Tongue (tissue), 3 donors: ENCODE measurements at places on chromosomes 5 and 9. TPM values are rescaled to one million over a fixed set of nuclear protein-coding genes. Genes with fewer than 3 reads are reported as not detected.

DNA sequence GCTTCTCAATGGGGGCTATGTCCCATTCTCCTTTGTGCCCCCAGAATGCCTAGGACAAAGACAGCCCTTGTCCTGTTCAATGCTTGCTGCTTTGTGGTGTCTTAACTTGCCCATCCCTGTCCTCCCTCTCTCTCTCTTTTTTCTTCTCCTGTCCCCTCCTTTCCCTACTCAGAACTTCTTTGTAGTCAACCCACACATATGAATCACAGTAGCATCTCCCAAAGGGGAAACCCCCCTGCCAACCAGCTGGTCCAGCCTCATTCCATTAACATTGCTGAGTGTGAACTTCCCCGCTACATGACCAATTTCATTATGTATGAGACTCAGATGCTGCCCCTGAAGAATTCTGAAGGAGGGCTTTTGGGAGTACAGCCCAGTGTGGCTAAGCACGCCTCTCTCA, 408.3 kb downstream of the ENC1 start:
- no peak for DNase-seq

The SLC2A6 gene
- total RNA-seq = 0.92 TPM

The DMGDH gene
- 1.8 TPM for total RNA-seq

The SLC6A19 gene
- total RNA-seq = not detected

The ORM2 gene
- not detected for total RNA-seq

- DNase-seq = peak; percentile 85
Measured at GRCh38 chr5:31825518-31826068, 186.7 kb downstream of the PDZD2 start.

GRCh38 chr5:64576250-64576649, 70.4 kb downstream of the RGS7BP start:
- no peak for DNase-seq

- DNase-seq = no peak
Measured at GRCh38 chr5:174572591-174572990, 151.8 kb upstream of the MSX2 start.

DNA sequence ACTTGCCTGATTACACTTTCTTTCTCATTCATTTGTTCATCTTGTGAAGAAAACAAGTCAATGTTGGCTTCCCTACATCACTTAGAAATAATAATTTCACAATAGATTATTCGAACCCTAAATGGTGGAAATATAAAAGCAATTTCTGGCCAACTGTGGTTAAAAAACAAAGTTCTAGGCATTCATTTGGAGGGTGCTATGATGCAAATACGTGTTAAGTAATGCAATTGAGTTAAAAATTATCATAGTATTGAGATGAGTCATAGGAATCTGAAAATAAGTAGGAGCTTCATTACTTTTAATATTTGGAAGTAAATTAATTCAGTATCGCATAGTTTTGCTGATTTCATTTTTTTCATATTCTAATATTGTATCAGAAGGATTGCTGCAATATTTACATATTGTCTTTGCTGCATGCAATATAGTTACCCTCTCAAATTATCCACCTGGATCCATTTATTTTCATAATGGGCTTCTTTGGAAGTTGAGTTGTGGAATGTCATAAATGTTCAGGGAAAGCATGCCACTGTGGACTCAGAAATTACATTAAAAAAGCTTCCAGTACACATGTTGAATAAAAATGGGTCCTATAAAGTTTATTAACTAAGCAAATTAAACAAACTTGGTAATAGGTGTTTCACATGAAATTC, 647.7 kb upstream of the WWC1 start:
- DNase-seq = no peak

GRCh38 chr5:107893642-107894041, 222.9 kb upstream of the EFNA5 start:
- peak; percentile 11 for DNase-seq

DNA sequence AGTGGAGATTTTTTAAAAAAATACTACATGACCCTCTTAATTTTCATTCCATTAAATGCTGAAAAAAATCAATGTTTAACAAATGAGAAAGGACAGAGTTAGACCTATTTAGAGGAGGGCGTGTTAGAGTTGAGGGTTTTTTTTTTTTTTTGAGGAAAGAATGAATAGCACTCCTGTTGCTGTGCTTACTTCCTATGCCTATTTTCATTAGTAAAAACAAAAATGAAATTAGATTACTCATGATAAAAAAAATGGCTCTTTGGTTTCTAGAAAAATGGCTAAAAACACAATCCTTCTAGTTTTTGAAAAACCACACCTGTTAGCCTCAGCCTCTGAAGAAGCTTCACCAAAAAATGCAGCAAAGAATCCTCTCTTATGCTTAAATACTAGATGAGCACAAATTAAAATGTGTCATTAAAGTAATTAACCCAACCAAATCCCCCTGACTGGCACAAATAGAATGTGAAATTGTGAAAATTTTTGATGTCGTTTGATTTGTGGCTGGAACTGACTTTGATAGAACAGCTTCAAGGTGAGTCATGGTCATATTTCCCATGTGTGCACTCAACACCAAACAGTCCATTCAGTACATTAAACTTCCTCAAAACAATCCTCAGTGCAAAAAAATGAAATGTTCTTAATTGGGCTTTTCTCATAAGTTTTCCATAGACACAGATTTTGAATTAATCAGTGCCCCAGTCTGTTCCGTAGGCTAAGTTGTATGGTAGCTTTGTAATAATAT, 98.0 kb downstream of the MACIR start:
- no peak for DNase-seq

DNA sequence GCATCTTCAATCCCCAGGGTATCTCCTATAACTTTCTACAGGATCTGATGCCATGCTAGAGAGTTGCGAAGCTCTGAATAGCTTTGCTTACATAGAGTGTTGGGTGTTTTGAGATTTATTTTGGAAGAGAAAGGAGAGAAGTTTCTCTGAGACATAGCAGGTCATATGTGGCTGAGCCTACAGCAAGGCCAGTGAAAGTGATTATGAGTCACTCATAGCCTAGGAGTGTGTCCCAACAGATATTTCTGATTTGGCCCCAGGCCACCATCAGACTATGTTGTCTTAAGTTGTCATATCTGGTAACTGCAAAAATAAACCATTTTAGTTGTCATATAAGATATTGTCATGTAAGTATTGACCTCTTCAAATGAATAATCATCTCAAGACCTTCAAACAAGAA, 132.0 kb upstream of the RAI14 start:
- DNase-seq = no peak

The ADAMTS12 gene
- total RNA-seq = 28.7 TPM
